ENCODE measurements at places on chromosomes 1 and 21.

DNA sequence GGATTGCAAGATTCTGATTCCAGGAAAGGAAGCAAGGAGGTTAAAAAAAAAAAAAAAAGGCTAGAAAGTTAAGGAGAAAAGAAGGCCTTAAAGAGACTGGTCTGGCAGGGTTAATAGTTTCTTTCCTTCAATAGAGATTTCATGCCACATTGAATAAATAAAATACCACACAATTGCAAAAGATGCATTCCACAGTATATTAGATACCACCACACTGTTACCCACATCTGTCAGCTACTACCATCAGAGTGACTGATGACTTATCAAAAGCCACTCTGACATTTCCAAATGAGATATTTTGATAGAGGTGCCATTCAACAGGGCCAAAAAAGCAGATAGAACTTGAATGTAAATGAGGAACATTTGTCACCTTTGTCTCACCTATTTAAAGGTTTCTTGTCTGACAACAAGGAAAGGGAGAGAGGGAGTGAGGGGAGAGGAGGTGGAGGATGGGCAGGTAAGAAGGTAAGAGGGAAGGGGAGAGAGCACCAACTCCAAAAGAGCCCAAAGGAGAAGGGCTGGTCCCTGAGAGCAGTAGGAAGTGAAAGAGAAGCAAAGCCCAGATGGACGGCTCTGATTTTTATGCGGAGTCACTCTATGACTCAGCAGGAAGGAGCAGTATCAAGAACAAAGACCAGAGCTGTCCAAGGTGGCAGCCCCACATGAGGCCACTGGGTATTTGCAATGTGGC lies 38.3 kb downstream of the LRRN2 start:
- no peak for DNase-seq

DNA sequence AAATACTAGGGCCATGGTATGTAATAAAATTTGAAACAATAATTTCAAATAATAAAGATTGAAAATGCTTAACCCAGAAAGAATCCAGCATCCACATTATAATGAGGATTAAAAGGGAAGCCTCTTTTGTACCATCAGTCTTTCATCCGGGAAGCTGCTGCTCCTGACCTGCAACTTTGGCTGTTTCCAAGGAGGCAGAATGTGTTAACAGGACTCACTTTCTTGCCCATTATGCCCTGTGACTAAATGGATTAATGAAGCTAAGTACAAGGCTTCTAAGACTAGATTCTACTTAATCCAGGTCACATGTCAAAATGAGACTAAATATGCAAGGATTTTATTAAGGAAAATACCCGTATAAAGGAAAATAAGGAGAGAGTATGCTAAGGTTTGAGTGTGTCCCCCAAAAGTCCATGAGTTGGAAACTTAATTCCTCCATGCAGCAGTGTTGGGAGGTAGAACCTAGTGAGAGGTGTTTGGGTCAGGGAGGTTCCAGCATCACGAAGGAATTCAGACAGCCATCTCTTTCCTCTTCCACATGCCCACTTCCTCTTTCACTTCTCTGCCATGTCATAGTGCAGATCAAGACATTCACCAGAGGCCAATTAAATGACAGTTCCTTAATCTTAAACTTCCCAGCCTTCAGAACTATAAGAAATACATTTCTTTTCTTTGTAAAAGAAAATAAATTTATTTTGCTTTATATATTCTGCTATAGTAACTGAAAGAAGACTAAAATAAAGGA lies 27.7 kb downstream of the FMO2 start:
- DNase-seq = no peak

DNA sequence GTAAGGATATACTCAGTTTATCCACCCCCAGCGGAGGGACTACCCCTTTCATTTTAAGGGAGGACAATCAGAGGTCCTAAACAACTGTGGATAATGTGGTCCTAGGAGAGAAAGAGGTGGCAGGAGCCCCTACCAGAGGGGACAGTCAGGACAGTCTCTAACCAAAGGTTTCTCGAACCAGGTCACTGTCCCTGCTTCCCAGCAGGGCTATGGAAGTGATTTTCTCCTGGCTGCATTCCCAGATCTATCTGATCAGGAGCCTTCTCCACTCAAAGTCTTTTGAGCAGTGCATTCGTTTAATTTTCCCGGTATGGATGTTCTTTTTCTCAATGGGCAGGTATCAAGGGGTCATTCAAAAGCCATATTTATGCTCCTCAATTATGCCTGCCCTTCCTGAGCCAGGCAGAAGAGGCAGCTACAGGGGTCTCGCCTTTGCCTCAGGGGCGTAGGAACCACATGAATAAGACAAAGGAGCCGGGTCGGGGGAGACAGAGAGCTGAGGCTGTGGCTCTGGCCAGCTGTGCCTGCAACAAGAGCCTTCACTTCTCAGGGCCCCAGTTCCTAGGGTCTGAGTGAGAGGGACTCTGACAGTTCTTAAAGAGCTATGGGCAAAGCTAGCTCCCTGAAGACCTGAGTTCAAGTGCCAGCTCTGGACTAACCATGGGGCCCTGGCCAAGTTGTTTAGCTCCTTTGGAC lies 62.5 kb upstream of the DMRTB1 start:
- no peak for DNase-seq

- no peak for DNase-seq
These were observed 15.6 kb downstream of the B3GALT5 start for GRCh38 chr21:39628385-39628784.

- DNase-seq = no peak
These were observed 119.7 kb downstream of the GDAP2 start for GRCh38 chr1:117809764-117810163.

GRCh38 chr1:20723159-20723536 lies 5.3 kb upstream of the KIF17 start:
- DNase-seq = no peak

- no peak for DNase-seq
These were observed 53.2 kb downstream of the NID1 start for GRCh38 chr1:236011641-236012040.

DNA sequence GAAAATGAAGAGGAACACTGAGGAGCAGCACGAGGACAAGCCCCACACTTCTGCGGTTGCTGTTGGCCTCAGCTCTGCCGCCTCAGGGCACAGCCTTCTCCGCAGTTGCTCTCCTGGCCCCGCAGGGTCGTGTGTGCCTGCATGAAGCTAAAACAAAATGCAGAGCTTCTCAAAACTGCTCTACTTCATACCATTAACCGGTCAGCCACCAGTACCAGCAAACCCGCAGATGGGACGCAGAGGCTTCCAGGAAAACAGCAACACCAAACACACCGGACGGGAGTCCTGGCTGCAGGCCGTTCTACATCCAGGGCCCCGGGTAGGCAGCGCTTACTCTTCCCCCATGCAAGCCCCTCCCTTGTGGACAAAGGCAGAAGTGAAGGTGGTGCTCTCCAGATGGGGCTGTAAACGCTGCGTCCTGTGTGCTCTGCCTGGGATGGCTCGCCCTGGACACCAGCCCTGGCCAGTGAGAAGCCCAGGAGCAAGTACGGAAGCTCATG lies 7.1 kb upstream of the C1orf159 start:
- DNase-seq = no peak

- no peak for DNase-seq
These were observed 106.0 kb downstream of the ADAMTS1 start for GRCh38 chr21:26739189-26739588.

- no peak for DNase-seq
These were observed 216.0 kb downstream of the DYRK1A start for GRCh38 chr21:37582590-37582989.
